ENCODE measurements at places on chromosomes 11 and 22.

DNA sequence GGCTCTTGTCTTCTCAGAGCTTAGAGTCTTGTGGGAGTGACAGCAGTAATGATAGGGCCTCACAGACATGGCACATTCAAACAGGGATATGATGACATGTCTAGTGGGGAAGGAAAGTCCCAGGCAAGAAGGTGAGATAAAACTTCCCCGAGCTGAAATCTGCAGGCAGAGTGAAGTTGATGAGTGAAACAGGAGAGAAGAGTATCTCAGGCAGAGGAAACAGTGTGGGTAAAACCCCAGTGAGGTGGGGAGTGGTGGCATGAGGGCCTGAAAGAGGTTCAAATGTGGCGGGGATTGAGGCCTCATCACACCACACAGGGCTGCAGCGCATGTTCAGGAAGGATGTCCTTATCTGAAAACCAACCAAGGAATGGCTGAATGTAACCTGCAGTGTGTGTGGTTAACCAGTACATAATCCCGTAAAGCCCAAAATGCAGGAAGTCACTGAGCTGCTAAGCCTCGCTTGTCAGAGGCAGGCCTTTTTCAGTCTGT, 153.8 kb upstream of the E2F8 start:
- no peak for DNase-seq

DNA sequence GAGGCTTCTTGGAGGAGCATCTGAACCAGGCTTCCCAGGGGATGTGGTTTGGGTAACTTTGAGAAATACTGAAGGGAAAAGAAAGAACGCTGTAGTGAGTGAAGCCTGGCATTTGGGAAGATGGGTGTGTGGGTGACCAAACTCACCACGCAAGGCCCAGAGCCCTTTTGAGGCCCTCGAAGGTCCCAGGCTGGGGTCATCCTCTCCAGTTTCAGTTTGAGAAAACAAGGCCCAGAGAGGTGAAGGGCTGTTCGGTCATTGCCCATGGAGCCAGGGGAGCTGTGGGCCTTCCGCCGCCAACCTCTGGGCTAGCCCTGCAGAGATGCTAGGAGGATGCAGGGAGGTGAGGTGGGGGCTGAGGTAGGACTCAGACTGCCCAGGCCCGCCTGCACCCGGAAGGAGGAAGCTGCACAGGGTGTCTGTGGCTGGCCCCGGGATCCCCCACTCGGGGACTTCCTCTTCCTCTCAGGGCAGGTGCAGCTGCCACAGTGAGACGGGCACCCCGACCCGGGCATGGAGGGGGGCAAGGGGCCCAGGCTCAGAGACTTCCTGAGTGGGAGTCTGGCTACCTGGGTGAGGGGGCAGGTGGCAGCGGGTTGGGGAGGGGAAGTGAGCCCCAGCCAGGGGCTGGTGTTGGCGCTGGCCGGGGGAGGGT, at the start of gene CCDC88B:
Gene CCDC88B (plus strand): TSS at position 451 of the 655 bp plus-strand sequence. CDS start 63 bp downstream, at position 514.
- no peak for DNase-seq

DNA sequence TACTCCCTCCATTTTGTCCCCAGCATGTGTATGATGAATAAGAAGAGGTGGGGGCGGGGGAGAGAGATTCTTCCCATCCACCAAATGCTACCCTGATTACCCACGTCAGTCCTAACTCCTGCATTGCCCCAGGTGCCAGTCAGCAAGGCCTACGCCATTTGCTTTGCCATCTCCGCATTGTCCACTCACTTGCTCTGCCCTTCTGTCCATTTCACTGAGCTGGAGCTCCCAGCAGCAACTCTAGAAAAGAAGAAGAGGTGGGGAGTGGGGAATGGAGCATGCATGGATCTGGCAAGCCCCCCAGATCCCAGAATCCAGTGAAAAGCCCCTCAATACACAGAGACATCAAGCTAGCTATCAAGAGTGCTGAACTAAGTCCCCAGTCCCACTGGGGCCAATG, 19.0 kb downstream of the WT1 start:
- DNase-seq = no peak

DNA sequence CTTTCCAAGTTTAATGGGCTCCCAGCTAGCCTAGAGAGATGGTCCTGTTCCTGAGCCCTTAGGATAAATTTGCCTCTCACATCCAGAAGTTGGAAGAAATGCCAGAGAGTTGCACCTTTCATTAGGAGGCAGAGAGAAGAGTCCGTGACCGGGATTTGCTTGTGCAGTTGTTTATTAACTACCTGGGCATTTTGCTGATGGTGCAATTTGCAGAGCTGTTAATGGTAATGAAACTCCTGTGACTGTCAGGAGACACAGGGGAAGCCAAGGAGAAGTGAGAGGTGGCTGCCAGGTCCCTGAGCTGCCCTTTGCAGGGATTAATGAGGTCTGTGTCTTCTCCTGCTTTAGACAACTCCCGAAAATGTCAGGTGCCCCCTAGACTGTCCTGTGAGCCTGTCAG, 69.1 kb upstream of the B3GAT1 start:
- DNase-seq = no peak

- no peak for DNase-seq
Observed at GRCh38 chr11:123093739-123094138, 31.8 kb upstream of the HSPA8 start.

DNA sequence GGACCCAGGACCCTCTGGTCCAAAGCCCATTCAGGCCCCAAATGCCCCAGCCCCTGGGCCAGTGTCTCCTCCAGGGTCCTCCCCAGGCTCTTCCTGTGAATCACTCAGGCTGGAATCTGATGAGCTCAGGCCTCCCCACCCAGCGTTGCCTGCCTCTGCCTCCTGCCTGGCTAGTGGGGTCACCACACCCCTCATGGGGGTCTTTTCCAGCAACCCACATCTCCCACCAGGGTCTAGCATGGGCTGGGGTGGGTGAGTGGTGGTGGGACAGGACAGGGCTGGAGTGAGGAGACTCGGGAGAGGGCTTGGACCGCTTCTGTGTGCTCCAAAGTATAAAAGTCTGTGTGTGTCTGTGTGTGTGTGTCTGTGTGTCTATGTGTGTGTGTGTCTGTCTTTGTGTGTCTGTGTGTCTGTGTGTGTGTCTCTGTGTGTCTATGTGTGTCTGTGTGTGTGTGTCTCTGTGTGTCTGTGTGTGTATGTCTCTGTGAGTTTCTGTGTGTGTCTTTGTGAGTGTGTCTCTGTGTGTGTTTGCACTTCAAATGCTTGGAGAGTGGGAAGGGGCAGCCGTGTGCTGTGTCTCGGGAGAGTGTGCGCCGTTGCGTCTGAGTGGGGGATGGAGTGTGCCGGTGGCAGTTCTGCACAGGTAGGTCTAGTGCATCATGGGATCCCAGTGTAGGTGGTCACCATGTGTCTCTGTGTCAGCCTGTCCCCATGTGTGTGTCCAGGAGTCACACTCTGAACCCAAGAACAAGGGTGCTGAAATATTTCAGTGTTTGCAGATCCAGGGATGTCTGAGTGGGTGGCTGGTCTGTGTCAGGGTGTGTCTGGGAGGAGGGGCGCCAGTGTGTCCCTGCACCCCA, 8.8 kb downstream of the RIN1 start:
- DNase-seq = no peak

GRCh38 chr22:36234919-36235318, 4.4 kb downstream of the APOL2 start:
- no peak for DNase-seq

DNA sequence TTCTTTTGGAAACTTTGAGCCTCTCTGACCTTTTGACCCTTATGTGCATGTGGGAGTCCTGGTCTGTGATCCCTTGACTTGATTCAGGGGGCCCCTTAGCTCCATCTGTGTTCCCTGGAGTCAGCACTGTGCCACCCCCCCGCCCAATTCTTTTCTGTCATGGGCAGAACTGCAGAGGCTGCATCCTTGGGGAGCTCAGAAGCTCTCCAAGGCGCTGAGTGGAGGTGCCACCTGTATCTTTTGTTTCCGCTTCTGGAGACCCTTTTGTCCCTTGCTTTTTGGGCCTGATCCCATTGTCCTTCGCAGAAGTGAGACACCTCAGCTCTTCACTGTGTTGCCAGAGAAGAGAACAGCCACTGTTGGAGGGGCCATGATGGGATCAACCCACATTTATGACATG, 2.4 kb upstream of the PACS1 start:
- no peak for DNase-seq

DNA sequence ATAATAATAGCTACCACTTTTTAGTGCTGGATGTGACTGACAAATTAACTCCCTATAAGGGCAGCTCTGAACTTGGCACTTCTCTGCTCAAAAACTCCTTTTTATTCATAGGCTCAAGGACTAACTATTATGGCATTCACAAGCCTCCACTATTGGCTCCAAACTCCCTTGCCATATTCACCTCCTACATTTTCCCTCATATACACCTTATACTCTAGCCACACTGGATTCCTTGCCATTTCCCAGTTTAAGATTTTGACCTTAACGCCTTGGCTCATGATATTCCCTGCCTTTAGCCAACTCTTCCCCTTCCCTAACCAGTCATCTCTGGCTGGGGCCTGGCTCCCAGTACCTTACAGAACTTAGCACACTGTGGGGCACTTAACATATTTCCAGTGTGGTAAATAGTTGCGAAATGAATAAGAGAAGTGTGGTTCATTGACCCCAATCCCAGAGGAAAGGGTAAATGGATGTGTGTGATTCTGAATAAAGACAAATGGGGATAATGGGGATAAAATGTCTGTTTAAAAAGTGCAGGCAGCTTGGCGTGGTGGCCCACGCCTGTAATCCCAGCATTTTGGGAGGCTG, 40.0 kb upstream of the SORL1 start:
- DNase-seq = no peak

DNA sequence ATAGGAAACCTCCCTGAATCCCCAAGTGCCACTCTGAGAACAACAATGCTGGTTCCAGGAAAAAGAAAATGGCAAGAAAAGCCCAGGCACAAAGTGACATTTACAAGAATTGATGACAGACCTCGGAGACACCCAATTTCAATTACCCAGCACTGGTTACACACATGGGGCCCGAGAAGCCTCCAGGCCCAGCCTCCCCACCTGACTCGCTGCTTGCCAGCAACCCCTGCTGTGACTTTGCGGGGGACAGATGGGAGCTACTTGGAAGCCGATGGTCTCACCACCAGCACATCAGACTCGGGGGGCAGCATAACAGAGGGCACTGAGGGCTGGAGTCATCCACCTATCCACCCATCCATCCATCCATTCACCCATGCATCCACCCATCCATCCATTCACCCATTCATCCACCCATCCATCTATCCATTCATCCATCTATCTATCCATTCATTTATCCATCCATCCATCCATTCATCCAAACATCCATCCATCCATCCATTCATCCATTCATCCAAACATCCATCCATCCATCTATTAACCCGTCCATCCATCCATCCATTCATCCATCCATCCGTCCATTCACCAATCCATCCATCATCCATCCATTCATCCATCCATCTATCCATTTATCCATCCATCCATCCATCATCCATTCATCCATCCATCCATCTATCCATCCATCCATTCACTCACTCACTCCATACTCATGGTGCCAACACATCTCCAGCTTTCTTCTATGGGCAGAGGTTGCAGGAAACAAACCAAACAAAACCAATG, 567.6 kb downstream of the BRD1 start:
- no peak for DNase-seq

- no peak for DNase-seq
Observed at GRCh38 chr11:64100360-64100759, 64.6 kb downstream of the FLRT1 start.

GRCh38 chr11:69832561-69833413, 13.6 kb upstream of the FGF3 start:
- no peak for DNase-seq

GRCh38 chr11:116505298-116506262, 267.2 kb downstream of the BUD13 start:
- no peak for DNase-seq

DNA sequence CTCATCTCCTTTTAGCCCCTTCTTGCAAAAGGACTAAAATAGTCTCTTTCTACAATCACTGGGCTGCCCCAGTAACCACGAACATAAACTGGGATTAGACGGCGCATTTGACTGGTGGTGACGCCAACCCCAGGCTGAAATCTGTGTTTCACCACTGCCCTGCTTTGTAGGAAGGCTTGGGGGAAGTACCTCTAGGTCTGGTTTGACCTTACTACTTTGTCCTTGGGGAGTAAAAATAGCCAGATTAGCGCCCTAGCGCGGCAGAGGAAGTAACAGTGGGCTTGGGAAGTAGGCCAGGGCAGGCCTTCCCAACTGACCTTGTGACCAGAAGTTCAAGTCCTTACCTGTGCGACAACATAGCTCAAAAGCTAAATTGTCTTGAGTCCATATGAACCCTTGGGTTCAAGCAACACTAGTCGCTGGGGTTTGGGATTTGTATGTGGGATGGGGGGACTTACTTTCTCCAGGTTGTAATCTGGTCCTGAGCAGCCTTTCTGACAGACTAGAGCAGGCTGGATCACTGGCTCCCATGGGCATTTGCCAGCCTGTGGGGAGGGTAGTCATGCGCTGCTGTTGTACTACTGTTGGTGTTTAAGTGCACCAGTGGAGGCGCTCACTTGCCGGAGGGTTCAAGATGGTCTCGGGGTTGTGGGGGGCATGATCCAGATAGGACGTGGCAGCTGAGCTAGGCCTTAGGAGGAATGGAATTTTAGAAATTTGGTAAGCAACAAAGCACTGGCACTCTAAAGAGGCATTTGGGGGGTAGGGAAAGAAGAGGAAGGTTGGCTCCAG, 953 bp upstream of the PACS1 start:
- DNase-seq = no peak

GRCh38 chr11:126603486-126603885, 248.0 kb downstream of the ST3GAL4 start:
- DNase-seq = no peak

GRCh38 chr11:78291503-78292108, 102.9 kb downstream of the USP35 start:
- DNase-seq = no peak

DNA sequence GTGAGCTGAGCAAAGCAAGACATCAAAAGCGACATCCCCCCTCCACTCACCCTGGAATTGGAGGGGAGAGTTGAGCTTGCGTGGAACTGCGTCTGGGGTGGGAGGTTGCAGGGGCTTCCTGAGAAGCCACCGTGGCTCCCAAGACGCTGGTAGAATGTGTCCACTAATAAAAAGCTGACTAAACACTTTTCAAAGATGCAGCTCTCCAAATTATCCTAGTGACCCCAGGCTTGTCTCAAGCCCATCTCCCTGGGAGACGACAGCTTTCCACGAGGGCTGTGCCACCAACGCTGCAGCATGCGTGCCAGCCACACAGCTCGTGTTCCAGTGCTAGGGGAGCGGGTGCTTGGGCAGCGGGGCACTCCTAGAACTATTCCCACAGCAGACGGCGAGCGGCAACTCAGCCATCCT, 6.3 kb upstream of the GAL start:
- DNase-seq = no peak

DNA sequence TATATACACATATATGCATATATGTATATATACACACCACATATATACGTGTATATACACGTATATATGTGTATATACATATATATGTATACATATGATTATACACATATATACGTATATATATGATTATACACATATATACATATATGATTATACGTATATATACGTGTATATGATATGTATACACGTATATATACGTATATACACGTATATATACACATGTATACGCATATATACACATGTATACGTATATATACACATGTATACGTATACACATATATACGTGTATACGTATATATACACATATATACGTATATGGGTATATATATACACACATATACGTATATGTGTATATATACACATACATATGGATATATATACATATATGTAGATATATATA, 62.1 kb upstream of the HMGXB4 start:
- no peak for DNase-seq
